ENCODE measurements at places on chromosomes 4 and X.

- no peak for ATAC-seq
These were observed 30.8 kb upstream of the TBL1X start for GRCh38 chrX:9434051-9434550.

- ATAC-seq: peak; percentile 59
These were observed 25.5 kb downstream of the CDKN2AIP start for GRCh38 chr4:183469936-183470335.

DNA sequence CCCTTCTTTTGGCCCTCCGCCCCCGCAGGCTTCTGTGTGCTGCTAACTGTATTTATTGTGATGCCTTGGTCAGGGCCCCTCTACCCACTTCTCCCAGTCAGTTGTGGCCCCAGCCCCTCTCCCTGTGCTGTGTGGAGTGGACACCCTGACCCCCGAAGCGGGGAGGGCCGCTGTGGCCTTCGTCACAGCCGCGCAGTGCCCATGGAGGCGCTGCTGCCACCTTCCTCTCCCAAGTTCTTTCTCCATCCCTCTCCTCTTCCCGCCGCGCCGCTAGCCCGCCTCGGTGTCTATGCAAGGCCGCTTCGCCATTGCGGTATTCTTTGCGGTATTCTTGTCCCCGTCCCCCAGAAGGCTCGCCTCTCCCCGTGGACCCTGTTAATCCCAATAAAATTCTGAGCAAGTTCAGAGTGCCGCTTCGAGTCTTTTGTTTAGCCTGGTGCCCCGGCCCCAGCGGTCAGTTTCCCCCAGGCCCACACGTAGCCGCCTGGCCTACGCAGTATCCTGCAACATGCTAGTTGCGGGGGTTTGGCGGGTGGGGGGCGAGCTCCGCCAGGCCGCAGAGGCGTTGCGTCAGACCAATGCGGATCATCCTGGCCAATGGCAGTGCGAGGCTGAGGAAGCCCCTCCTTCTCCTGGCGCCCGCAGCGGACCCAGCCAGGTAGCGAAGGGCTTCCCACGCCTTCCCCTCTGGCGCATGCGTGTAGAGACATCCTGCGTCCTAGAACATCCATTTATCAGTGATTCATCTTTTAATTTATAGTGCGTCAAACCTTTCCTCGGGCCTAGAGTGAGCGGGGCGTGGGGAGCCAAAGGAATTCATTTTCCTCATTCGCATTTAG is 5.6 kb upstream of the KANTR start:
- ATAC-seq: peak; percentile 85

- no peak for ATAC-seq
These were observed 101.5 kb downstream of the PSAPL1 start for GRCh38 chr4:7333024-7333780.

DNA sequence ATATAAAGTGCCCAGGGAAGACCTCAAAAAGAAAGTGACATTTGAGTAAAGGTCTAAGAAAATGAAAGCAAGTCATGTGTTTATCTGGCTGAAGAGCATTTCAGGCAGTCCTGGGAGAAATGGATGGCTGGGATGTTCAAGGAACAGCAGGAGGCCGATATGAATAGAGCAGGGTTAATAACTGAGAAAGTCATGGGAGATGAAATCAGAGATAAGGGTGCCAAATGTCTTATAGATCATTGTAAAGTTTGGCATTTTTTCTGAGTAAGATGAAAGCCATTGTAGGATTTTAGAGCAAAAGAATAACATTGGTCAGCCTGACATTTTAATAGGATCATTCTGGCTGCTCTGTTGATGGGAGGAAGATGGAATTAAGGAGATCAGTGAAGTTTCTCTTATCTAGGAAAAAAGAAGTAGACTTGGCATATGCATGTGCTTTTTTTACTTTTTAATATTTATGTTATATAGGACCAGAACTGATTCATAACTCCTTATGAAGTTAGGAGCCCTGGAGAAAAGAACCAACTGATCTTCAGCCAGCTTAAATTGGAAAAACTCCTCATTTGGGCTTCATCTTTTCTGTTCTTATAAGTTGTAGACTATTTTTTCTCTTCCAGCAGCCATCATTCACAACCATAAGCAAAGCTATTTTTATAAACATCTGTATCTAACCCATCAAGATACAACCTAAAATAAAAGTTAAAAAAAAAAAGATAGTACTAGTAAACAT is 18.6 kb downstream of the AIMP1 start:
- ATAC-seq: no peak

GRCh38 chrX:15675490-15675921 is 10.9 kb upstream of the CLTRN start:
- peak; percentile 84 for ATAC-seq

GRCh38 chrX:132435222-132435621 is 53.6 kb downstream of the MBNL3 start:
- ATAC-seq: no peak

GRCh38 chrX:87582453-87582852 is 64.9 kb downstream of the KLHL4 start:
- ATAC-seq: no peak

DNA sequence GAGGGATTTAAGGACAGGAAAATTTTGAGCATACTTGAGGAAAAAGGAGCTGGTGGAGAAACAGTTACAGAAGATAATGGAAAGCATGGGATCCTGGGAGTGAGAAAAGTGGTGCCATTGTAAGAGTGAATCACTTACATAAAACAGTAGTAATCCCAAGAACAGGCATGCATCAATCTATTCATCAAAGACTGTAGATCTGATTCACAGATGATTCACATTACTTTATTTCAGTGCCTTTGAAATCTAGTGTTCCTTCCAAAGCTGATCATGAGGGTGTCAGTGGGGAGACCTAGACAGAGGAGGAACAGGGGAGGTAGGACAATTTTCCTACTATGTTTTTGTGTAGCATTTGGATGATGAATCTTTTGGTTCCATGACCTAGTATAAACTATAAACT is 102.7 kb downstream of the TAB3 start:
- no peak for ATAC-seq

GRCh38 chr4:14069886-14070285 is 442.4 kb upstream of the BOD1L1 start:
- ATAC-seq: no peak

GRCh38 chr4:54542119-54542438 is 115.7 kb upstream of the KIT start:
- no peak for ATAC-seq

GRCh38 chr4:119678761-119679160 is 50.2 kb upstream of the PDE5A start:
- ATAC-seq: no peak

DNA sequence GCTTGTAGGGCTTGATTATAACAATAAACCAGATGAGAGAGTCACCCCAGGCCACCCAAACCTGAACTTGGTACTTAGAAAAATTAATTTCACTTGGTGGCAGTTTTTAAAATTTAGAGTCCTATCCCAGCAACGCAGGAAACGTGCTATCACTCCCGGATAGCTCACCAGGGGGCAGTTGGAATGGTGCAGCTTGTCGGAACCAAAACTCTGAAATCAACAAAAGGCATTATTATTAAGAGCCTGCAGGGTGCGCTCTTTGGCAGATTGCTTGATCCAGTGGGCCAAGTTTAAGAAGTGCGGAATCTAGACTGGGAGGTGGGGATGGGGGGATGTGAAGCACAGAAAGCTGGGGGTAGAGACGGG is 2.4 kb downstream of the FRAS1 start:
- ATAC-seq: peak; percentile 69

DNA sequence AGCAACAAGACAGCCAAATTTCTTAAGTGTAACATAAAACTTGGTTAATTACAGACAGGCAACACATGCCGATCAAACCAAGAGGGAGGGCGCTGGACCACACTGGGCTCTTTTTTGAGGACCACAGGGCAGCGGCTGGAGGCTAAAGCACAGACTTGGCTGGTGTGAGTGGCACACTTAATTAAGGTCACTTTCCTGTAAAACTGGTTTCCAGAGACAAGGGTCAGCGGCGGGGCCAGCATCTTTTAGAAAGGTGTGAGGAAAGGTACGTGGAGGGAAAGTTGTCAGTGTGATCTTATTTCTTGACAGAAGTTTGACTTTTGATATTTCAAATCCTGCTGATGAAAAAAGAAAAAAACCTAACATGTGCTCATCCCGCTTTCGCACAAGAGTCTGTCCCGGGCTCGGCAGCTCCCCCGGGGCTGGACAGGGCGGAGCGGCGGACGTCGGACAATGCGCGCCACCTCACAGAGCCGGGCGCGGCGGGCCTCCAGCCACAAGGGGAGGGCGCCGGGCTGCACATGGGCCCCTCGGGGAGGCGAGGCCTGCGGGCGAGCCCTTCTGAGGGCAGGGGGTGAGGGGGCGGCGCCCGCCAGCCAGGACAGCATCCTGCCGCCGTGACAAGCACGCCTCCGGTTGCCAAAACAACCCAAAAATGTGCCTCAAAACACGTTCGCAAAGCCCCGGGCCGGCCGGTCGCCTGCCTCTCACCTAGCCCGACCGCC is 660 bp upstream of the HSPA4L start:
- ATAC-seq: peak; percentile 31

GRCh38 chrX:148020329-148020728 is 39.2 kb downstream of the FMR1NB start:
- no peak for ATAC-seq

- peak; percentile 74 for ATAC-seq
These were observed 95.9 kb upstream of the STX18 start for GRCh38 chr4:4637710-4638109.

- no peak for ATAC-seq
These were observed 108.8 kb downstream of the NHSL2 start for GRCh38 chrX:72019487-72019886.

GRCh38 chr4:17817027-17817426 is 6.2 kb downstream of the NCAPG start:
- peak; percentile 69 for ATAC-seq

- ATAC-seq: no peak
These were observed 50.6 kb downstream of the SCFD2 start for GRCh38 chr4:53315300-53315699.

- no peak for ATAC-seq
These were observed 97.6 kb downstream of the C4orf33 start for GRCh38 chr4:129193357-129194100.

GRCh38 chr4:53986062-53986461 is 78.3 kb downstream of the CHIC2 start:
- no peak for ATAC-seq

- ATAC-seq: peak; percentile 56
These were observed 78.7 kb downstream of the RBM47 start for GRCh38 chr4:40550948-40551462.

GRCh38 chrX:133674726-133675470 is 259.6 kb upstream of the GPC4 start:
- peak; percentile 82 for ATAC-seq

DNA sequence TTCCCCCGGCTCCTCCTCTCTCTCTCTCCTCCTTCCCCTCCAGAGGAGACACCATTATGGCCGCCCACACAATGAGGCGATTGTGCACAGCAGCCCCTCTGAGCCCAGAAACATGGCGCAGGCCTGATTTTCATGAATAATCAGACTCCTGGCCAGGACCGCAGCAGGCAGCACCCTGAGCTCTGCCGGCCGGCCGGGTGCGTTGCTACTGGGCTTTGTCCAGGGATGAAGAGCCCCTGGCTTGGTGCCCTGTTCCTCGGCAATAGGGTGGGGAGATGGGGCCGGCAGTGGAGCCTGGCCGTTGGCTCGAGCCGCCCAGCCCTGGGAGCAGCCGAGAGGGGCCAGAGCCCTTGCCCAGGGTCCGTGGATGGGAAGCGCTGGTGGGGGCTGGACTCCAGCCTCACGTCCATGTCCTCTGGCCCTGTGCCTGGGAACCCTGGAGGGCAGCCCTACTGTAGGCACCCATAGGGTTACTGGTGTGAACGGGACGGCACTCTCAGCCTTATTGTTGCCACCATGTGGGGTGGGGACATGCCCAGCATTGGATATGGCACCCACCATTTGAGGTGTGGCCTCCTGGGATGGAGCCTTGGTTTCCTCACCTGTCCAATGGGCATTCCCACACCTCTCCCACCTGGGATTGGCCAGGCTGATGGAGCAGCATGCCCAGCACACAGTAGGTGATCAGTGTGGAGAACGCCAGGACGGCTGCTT is 103.0 kb downstream of the SORCS2 start:
- ATAC-seq: peak; percentile 4
